ENCODE measurements at places on chromosomes 13 and 19.

DNA sequence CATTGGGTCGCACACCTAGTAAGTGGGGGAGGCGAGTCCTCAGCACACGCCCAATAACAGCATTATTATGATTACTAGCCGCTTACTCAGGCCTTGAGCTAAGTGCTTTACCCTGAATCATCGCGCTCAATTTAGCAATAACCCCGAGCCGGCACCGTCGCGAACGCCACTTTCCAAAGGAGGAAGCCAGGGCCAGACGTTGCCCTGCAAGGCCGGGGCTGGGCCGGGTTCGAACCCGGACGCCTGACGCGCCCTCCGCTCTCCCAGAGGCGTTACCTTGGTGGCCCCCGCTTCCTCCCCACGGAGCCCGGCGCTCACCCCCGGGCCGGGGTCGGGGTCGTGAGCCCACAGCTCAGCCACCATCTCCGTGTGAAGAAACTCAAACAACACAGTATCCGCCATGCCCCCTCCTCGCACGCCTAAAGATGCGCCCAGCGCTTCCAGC is at the start of gene TRAPPC6A:
Gene TRAPPC6A (minus strand): TSS at position 421 of the 445 bp plus-strand sequence. CDS start 19 bp downstream, at position 402.
- DNase-seq = no peak

DNA sequence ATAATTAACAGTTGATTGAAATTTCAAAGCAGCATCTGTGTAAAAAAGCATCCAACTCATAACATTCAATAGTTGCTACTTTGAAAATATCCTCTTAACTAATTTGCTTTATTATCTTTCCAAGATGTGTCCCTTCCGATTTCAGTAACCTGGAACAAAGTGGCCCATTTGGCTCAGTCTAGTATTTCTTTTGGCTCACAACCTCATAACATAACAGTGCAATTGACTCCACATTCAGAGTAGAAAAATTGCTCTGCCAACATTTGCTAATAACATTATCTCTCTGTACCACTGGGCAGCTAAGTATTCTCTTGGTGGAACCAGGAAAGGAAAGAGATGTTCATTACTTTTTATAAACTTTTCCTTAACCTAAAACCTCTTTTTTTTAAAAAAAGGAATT is 571.1 kb upstream of the ARGLU1 start:
- no peak for DNase-seq

- DNase-seq = no peak
Observed at GRCh38 chr13:88411696-88412095, 740.5 kb downstream of the SLITRK5 start.

DNA sequence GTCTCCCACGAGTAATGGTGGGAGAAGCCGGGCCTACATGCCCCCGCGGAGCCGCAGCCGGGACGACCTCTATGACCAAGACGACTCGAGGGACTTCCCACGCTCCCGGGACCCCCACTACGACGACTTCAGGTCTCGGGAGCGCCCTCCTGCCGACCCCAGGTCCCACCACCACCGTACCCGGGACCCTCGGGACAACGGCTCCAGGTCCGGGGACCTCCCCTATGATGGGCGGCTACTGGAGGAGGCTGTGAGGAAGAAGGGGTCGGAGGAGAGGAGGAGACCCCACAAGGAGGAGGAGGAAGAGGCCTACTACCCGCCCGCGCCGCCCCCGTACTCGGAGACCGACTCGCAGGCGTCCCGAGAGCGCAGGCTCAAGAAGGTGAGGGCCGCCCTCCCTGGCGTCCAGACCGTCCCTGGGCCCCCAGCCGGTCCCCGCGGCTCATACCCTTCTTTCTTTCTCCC is 1.4 kb upstream of the USF2 start:
- peak; percentile 60 for DNase-seq

GRCh38 chr13:112481458-112481857 is 105.3 kb downstream of the SPACA7 start:
- no peak for DNase-seq

DNA sequence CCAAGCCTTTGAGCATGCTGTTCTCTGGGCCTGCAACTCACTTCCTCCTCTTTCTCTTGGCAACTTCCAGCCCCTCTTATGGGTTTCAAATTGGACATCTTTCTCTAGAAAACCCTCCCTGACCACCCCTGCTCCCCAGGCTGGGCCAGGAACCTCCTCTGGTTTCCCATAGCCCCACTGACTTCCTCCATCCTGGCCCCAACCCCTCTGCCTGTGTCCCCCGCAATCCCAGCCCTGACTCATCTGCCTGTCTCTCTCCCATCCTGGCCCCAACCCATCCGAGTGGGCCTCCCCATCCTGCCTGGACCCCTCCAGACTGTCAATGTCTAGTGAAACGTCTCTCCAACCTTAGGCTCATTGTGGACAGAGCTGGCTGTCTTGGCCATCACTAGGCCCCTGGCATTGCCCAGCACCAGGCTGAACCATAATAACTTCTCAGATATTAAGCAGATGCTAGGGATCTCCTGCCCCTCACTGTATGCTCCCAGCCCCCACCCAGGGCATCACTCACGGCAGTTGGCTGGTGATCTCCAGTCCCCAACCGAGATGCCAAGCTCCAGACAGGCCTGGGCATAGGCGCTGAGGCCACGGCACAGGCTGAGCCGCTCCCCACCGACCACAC is 16.8 kb downstream of the FCGBP start:
- DNase-seq = no peak

GRCh38 chr19:12847159-12848139 is 9.1 kb downstream of the MAST1 start:
- DNase-seq = peak; percentile 94

- no peak for DNase-seq
Observed at GRCh38 chr13:40113643-40114304, 458.3 kb downstream of the COG6 start.

DNA sequence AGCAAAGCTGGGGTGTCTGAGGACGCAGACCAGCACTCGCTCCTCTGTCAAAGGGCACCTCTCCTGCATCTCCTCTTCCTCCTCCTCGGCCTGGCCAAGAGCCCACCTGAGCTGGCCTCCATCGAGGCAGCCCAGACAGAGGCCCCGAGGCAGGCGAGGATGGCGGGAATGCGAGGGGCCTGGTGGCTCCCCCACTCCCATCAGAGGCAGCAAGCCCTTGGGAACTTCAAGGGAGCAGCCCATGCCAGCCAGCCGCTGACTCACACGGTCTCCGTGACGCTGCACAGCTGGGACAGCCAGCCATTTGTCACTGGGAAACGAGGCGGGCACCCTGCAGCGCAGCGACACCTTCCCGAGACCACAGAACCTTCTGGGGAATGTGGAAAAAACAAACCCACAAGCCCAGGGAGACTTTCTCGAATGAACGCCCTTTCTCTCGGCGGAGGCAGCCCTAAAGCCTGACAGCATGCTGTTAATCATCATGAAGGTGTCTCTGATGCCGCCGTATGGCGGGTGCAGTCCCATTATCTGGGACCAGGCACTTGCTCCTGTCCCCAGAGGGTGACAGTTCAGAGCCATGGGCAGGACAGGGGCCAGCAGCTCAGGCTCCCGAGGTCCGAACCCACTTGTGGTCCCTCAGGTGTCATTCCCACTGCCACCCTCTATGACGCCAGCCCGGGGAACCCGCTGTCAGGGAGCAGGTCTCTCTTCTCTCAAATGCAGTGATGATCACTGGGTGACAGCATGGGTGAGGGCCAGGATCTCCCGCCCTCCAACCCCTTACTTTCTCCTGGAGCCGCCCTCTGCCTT is 53.0 kb downstream of the PEPD start:
- DNase-seq = no peak

DNA sequence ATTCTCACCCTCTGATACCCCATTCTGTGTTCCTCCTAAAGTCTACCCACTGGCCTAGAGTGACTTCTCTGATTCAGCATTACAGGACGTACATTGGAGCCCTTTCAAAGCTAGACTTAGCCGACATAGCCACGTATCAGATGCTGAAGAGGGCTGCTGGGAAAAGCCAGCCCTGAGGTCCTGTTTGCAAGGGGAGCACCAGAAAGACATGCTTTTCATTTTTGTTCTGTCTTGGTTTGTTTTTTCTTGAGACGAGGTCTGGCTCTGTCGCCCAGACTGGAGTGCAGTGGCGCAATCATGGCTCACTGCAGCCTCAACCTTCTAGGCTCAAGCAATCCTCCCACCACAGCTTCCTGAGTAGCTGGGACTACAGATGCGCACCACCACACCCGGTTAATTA is 6.3 kb upstream of the ZSWIM4 start:
- DNase-seq = peak; percentile 33

DNA sequence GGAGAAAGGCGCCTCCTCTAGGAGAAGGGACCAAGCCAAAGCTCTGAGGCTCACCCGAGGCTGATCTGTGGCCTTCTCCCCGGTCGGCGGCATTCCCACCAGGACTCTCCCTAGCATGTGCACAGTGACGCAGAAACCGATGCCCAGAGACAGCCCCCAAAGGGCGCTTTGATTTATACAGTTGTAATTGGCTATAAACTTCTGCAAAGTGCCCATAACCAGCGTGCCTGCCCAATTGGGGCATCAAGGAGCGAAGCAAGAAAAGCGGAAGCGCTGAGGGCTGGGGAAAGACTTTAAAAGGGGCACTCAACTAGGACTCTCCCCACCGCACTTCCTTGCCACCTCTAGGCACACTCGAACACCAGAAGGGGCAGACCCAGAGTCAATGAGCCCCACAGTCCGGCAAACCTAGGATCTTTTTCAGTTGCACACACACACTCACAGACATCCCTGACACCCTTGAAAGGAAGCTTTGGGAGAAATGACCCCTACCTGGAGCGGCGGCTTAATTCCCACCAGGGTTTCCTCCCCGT is 1.8 kb downstream of the CDX2 start:
- no peak for DNase-seq

- peak; percentile 75 for DNase-seq
Observed at GRCh38 chr13:102402290-102402689, 442 bp upstream of the FGF14 start.

GRCh38 chr13:67519356-67519755 is 289.2 kb upstream of the PCDH9 start:
- DNase-seq = no peak

GRCh38 chr13:46071590-46072249 is 19.2 kb upstream of the ZC3H13 start:
- no peak for DNase-seq

- DNase-seq = no peak
Observed at GRCh38 chr19:5572556-5573286, 5.0 kb upstream of the TINCR start.

- no peak for DNase-seq
Observed at GRCh38 chr19:3968556-3969434, 2.1 kb downstream of the DAPK3 start.

GRCh38 chr19:36028313-36029041 is 4.2 kb downstream of the CLIP3 start:
- DNase-seq = no peak

DNA sequence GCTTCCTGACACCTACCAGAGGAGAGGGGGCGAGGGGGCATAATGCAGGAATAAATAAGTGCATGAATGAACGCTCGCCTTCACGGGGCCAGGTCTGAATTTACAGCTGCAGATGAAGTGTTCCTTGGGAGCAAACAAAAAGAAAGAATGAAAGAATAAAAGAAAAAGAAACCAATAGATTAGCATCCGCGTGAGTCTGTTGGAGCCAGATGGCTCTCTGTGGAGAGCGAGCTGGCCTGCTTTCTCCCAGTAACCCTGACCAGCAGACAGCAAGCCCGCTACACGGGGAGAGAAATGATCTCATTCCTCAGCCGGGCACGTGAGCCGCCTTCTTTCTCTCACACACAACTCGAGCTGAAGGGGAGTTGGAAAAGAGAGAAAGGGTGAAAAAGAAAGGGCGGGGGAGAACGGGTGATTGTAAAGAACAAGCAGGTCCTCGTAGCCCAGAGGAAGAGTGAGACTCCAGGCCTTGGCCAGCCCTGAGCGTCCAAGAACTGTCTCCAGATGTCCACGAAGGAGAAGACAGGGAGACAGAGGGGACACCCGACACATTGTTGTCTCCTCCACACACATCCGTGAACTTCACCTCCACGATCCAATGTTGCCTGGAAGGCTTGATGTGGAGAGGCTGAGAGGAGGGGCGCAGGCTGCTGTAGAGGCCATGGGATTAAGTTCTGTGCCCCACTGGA is 81.4 kb downstream of the RNASEH2B start:
- no peak for DNase-seq

GRCh38 chr19:13765395-13766094 is 1.2 kb downstream of the MRI1 start:
- DNase-seq = no peak

- peak; percentile 99 for DNase-seq
Observed at GRCh38 chr19:8592231-8593009, 15.2 kb upstream of the MYO1F start.

DNA sequence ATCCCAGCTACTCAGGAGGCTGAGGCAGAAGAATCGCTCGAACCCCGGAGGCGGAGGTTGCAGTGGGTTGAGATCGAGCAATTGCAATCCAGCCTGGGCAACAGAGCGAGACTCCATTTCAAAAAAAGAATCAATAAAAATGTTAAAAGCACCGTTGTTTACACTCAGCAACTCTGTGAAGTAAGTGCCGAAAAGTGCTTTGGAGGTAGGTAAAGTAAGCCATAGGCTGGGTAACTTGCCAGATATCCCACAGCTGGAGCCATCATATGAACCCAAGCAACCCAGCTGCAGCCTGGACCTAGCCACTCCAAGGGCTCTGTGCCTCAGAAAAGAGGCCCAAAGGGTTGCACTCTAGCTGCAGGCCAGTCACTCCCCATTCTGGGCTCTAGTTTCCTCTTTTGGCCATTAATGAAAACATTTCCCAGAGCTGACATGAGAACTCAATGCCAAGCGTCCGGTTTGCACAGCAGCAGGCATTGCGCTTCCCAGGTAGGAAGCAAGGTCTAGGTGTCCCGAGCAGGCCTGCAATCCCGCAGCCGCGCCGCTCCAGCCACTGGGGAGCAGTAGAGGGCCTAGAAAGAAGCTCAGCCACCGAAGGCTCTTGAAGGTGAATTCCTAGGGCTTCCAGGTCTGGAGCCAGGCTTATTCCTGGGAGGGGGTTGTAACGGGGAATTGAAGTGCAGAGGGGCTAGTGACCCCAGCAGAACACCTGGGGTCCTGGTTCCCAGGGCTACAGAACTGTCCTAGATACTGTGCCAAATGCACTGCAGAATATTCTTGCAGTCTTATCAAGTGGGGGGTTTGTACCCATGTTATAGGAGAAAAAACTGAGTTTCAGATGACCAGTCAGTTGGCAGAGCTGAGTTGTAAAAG is 4.1 kb upstream of the CD79A start:
- peak; percentile 84 for DNase-seq

GRCh38 chr13:114047358-114047881 is 73.5 kb upstream of the C13orf46 start:
- DNase-seq = no peak

- DNase-seq = no peak
Observed at GRCh38 chr19:48607359-48607755, 815 bp downstream of the SPACA4 start.

- no peak for DNase-seq
Observed at GRCh38 chr19:35017507-35017906, 12.8 kb upstream of the SCN1B start.

DNA sequence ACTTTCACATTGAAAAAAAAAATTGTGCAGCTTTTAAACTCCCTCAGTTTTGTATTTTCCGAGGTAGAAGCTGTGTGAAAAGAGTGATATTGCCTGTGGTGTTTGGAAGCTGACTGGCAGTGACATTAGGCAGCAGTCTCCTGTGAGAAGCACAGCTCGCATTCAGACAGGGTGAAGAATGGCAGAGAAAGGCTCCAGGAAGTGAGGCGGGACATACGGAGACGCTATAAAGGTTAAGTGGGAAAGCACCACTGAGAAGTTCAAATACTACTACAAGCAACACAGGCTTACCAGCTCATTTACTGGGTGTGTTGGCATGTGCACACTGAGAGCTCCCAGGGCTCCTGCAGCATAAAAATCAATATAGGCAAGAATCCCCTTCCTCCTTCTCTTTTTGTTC is 88.4 kb downstream of the RXFP2 start:
- no peak for DNase-seq

Data from activated CD4-positive, alpha-beta T cell treated with anti-CD3 and anti-CD28 coated beads for 36 hours (primary cell).